CD4-positive, alpha-beta T cell (primary cell): ENCODE measurements at places on chromosomes 16 and 17. TPM values are rescaled to one million over a fixed set of nuclear protein-coding genes. Genes with fewer than 3 reads are reported as not detected.

The ADAMTS18 gene
- not detected for total RNA-seq

The GLIS2 gene
- total RNA-seq: not detected

DNA sequence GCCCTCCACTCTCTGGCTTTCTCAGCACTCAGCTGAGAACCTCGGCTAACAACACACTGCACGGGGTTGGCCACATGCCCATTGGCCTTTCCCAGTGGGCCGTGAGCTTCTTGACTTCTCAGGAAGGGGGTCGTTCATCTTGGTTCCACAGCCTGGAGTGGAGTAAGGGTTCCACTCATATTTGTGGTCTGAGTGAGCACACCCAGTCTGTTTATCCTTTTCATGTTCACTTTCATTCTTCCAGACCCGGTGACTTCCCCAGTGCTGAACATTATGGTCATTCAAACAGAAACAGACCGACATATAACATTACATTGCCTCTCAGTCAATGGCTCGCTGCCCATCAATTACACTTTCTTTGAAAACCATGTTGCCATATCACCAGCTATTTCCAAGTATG is 8.2 kb downstream of the MILR1 start:
- no peaks in the 10 kb centered on the region for H3K36me3 ChIP-seq
- H3K4me3 ChIP-seq: no peak overlapping the region
- DNase-seq: no peak
- no peak overlapping the region for H3K27ac ChIP-seq
- peaks cover 24% of the 10 kb centered on the region for H3K4me1 ChIP-seq

GRCh38 chr17:38476549-38476948 is 48.3 kb downstream of the ARHGAP23 start:
- no peak overlapping the region for H3K4me3 ChIP-seq

The RAB26 gene
- total RNA-seq: not detected

- H3K36me3 ChIP-seq: no peaks in the 10 kb centered on the region
- no peaks in the 10 kb centered on the region for H3K4me1 ChIP-seq
- peaks cover 6% of the 10 kb centered on the region for H3K27me3 ChIP-seq
- no peak overlapping the region for H3K4me3 ChIP-seq
- no peak overlapping the region for H3K27ac ChIP-seq
Observed at GRCh38 chr16:77758508-77758907, 29.9 kb upstream of the VAT1L start.

The CD7 gene
- total RNA-seq: 225 TPM

DNA sequence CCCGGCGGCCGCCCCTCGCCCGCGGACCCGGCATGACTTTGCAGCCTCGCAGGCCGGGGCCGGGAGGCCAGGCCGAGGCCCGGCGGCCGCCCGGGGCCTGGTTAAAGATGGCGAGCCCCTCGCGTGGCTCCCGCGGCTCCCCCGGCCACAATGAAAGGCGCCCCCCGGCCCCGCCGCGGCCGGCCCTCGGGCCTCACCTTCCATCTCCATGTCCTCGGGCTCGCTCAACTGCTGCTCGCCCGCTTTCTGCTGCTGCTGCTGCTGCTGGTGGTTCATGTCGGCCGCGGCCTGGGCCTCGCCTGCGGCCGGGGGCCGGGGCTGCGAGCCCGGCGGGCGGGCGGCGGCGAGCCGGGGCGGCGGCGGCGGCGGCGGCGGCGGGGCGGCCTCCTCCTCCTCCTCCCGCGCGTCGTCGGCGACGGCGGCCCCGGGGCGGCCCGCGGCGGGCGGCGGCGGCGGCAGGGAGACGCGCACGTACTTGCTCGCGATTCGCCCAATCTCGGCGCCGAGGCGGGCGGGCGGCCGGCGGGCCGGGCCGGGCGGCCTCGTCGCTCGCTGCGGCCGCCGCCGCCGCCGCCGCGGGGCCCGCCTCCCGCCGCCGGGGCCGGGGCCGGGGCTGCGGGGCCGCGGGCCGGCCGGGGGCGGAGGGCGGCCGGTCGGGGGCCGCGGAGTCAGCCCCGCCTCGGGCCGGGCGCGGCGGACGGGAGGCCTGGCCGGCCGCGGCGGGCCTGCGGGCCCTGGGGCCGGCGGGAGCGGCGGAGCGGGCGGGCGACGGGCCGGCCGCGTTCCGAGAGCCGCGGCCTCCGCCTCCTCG is 491 bp downstream of the USP7 start:
- peak; percentile 61 for DNase-seq
- H3K4me1 ChIP-seq: peaks cover 49% of the 10 kb centered on the region
- peak overlapping the region; percentile 81 for H3K27ac ChIP-seq
- H3K36me3 ChIP-seq: no peaks in the 10 kb centered on the region

The ANKRD40 gene
- 24.0 TPM for total RNA-seq

The DRC7 gene
- not detected for total RNA-seq

- no peak overlapping the region for H3K27ac ChIP-seq
- no peaks in the 10 kb centered on the region for H3K4me1 ChIP-seq
- no peak overlapping the region for H3K4me3 ChIP-seq
- DNase-seq: no peak
- no peaks in the 10 kb centered on the region for H3K36me3 ChIP-seq
- H3K27me3 ChIP-seq: no peaks in the 10 kb centered on the region
Observed at GRCh38 chr17:33982909-33983308, 272.2 kb upstream of the CCL2 start.

DNA sequence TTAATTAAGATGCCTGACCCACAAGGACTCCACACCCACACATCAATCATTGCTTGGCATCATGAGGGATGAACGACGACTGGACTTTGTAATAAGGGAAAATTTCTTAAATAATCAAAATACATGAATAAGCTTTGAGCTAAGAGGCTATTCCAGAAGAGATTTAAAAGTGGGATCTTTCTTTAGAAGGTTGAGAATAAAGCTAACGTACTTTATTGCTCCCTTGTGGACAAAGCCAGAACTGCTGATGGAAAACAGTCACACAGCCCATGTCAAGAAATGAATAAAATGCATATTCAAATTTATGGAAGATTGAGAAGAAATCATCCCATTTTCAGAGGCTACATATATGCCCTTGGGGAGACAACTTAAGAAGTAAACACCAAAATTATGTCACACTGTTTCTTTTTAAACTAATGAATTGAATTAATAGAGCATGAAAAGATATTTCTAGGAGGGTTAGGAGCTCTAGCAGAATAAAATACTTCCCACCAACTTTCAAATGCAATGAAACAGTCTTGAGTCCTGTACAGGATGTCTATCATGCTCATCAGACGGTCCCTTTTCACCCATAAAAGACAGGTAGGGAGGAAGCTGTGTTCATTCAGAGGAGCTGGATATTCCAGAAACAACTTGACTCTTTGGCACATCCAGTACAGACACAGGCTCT is 60.2 kb upstream of the PHOSPHO1 start:
- peak; percentile 11 for DNase-seq
- H3K4me3 ChIP-seq: no peak overlapping the region
- no peaks in the 10 kb centered on the region for H3K27me3 ChIP-seq
- H3K36me3 ChIP-seq: peaks cover 10% of the 10 kb centered on the region
- H3K4me1 ChIP-seq: no peaks in the 10 kb centered on the region

The TBC1D3B gene
- total RNA-seq: 1.6 TPM

DNA sequence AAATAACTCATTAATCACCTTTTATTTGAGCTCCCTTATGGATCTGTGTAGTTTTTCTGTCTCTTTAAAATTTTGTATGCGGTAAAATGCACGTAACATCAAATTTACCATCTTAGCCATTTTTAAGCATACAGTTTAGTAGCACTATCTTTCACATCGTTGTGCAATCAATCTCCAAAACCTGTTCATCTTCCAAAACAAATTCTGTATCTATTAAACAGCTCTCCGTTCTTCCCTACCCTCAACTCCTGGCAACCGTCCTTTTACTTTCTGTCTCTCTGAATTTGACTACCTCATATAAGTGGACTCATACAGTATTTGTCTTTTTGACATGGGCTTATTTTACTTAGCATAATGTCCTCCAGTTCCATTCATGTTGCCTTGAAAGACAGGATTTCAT is 100.5 kb downstream of the NF1 start:
- H3K4me3 ChIP-seq: no peak overlapping the region
- H3K4me1 ChIP-seq: no peaks in the 10 kb centered on the region
- H3K27me3 ChIP-seq: no peaks in the 10 kb centered on the region
- DNase-seq: no peak

- H3K4me3 ChIP-seq: no peak overlapping the region
- H3K36me3 ChIP-seq: no peaks in the 10 kb centered on the region
- peaks cover 31% of the 10 kb centered on the region for H3K27me3 ChIP-seq
- no peak for DNase-seq
- H3K27ac ChIP-seq: no peak overlapping the region
Observed at GRCh38 chr17:79027274-79027924, 3.4 kb downstream of the C1QTNF1 start.

- no peak overlapping the region for H3K27ac ChIP-seq
- no peaks in the 10 kb centered on the region for H3K4me1 ChIP-seq
- no peaks in the 10 kb centered on the region for H3K36me3 ChIP-seq
Observed at GRCh38 chr16:24645739-24646645, 83.5 kb upstream of the TNRC6A start.

DNA sequence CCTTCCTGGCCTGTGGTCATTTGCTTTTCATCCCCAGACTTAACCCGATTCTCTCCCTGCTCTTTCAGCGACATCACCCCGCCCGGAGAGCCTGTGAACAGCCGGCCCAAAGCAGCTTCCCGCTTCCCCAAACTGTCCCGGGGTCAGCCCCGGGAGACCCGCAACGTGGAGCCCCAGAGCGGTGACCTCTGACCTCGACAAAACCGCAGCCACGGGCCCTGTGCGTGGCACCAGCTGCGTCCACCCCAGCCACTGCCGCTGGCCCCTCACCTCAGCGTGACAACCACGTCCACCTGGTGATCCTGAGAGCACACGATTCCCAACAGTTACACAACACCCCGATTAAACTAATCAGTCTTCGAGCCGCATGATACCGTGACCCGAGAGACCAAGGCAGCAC is 235.2 kb downstream of the CPPED1 start:
- H3K27ac ChIP-seq: no peak overlapping the region
- peaks cover 5% of the 10 kb centered on the region for H3K36me3 ChIP-seq
- peaks cover 17% of the 10 kb centered on the region for H3K4me1 ChIP-seq
- H3K27me3 ChIP-seq: no peaks in the 10 kb centered on the region
- no peak overlapping the region for H3K4me3 ChIP-seq
- DNase-seq: no peak

DNA sequence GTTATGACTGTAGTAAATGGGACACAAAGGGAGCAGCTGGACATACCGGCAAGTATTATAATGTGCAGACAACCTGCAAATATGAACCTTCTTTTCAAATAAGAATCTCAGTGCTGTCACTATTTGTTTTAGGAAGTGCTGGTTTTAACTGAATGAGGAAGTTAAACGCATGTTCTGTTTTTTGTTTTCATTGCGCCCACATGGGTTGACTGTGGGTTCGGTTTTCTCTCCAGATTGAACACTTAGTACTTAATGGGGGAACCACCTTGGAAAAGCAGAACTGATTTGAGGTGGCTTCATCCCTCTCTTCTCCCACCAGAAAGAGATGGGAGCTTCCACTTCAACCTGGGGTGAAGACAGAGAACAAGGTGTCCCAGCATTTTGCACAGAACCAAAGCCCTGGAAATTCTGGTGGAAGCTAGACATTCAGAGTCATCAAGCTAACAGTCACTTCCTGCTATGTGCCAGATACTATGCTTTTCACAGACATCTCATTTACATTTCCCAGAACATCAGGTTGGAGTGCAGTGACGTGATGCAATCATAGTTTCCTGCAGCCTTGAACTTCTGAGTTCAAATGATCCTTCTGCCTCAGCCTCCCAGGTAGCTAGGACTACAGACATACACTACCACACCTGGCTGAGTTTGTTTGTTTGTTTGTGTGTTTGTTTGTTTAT is 149.8 kb downstream of the CDH13 start:
- H3K4me1 ChIP-seq: no peaks in the 10 kb centered on the region
- H3K4me3 ChIP-seq: no peak overlapping the region
- peaks cover 7% of the 10 kb centered on the region for H3K27me3 ChIP-seq
- no peak for DNase-seq

DNA sequence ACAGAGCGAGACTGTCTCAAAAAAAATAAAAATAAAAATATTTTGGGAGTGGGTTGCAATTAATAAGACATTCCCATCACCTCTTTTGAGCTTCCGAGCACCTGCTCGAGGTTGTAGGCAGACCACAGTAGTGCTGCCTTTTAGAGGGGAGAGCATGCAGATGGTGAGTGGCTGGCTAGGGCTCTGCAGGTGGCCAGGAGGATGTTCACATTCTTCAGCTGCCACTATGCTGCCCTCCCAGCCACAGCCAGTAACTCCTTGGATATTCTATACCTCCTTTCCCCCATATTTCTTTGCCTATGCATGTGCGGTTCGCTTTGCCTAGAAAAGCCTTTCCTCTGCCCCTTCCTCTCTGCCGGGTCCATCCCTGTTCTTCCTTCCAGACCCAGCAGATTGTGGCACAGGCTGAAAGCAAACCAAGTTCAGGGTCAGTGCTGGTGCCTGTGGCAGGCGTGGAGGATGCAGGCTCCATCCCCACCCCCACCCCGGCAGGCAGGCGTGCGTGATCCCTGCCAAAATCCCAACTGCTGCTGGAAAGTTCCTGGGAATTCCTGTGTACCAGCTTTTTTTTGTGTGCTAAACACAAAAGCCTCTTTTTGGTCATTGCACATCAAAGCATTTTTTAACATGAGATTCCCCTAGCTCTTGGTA is 33.8 kb upstream of the CMIP start:
- H3K27ac ChIP-seq: no peak overlapping the region
- H3K27me3 ChIP-seq: no peaks in the 10 kb centered on the region
- DNase-seq: no peak
- no peak overlapping the region for H3K4me3 ChIP-seq
- no peaks in the 10 kb centered on the region for H3K4me1 ChIP-seq
- H3K36me3 ChIP-seq: no peaks in the 10 kb centered on the region

GRCh38 chr17:76586741-76587487 is 1.3 kb upstream of the ST6GALNAC2 start:
- H3K27me3 ChIP-seq: peaks cover 49% of the 10 kb centered on the region
- H3K4me3 ChIP-seq: no peak overlapping the region
- peaks cover 26% of the 10 kb centered on the region for H3K4me1 ChIP-seq
- H3K36me3 ChIP-seq: no peaks in the 10 kb centered on the region
- H3K27ac ChIP-seq: no peak overlapping the region

DNA sequence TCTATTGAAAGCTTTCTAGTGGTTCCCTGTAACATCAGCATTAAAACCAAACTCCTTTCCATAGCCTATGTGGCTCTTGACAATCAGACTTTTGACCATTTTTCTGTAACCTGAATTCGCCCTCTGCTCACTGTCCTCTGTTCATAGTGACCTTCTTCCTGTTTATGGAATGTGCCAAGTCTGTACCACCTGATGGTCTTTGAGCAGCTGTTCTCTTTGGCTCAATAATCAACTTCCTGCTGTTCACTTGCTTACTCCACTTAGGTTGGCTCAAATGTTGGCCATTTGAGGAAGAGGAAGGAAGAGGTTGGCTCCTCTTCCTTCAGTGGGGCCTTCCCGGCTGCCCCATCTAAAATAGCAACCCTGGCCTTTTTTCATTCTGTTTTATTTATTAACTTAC is 251.5 kb downstream of the CA10 start:
- H3K27ac ChIP-seq: no peak overlapping the region
- H3K36me3 ChIP-seq: no peaks in the 10 kb centered on the region
- no peaks in the 10 kb centered on the region for H3K4me1 ChIP-seq
- no peaks in the 10 kb centered on the region for H3K27me3 ChIP-seq

GRCh38 chr16:66107661-66108060 is 258.8 kb upstream of the CDH5 start:
- no peak overlapping the region for H3K27ac ChIP-seq
- H3K4me1 ChIP-seq: no peaks in the 10 kb centered on the region
- H3K4me3 ChIP-seq: no peak overlapping the region
- DNase-seq: no peak

GRCh38 chr17:80047176-80047575 is 10.7 kb downstream of the CCDC40 start:
- no peaks in the 10 kb centered on the region for H3K27me3 ChIP-seq
- no peaks in the 10 kb centered on the region for H3K4me1 ChIP-seq
- H3K36me3 ChIP-seq: no peaks in the 10 kb centered on the region
- no peak overlapping the region for H3K27ac ChIP-seq
- H3K4me3 ChIP-seq: no peak overlapping the region

The SLC5A11 gene
- total RNA-seq: 0.11 TPM
